ENCODE measurements at places on chromosomes 5 and 9.

DNA sequence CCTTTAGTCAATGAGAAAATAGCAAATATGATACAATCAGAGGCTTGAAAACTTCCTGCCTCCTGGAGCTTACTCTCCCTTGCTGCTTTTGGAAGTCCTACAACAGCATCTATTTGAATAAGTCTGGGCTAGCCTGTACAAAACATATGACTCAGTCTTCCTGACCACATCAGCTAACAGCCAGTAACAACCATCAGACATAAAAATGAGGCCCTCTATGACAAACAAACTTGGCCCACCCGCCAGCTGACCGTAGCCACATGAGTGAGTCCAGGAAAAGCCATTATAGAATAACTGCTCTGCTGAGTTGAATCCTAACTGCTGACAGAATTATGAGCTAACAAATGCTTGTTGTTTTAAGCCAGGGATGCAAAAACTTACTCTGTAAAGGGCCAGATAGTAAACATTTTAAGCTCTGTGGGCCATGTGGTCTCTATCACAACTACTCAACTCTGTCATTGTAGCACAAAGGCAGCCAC lies 347.6 kb downstream of the PTPRD start:
- no peak for DNase-seq

- DNase-seq, result no peak
These were observed 1144.9 kb upstream of the C9orf72 start for GRCh38 chr9:28718226-28718625.

- DNase-seq, result no peak
These were observed 604.8 kb downstream of the BNC2 start for GRCh38 chr9:16265688-16266087.

GRCh38 chr9:81317223-81317622 lies 372.1 kb downstream of the TLE1 start:
- DNase-seq, result no peak

- DNase-seq, result no peak
These were observed 3.3 kb downstream of the NR6A1 start for GRCh38 chr9:124767821-124768220.

DNA sequence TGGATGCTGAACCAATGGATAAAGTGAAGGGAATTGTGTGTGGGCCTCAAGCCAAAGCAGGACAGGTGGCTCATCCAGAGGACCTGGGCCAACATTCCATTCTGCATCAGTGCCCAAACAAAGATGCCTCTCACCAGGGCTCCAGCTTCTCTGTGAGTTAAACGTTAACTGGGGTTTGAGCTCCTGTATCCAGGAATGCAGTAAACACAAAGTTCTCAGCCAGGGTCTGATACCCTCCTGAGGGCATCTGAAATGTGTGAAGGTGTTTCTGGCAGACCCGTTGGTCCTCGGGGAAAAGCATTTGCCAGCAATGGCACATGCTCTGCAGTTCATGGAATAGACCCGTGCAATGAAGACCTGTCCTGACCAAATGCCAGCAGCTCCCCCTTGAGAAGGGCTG lies 33.9 kb upstream of the AOPEP start:
- DNase-seq, result no peak

DNA sequence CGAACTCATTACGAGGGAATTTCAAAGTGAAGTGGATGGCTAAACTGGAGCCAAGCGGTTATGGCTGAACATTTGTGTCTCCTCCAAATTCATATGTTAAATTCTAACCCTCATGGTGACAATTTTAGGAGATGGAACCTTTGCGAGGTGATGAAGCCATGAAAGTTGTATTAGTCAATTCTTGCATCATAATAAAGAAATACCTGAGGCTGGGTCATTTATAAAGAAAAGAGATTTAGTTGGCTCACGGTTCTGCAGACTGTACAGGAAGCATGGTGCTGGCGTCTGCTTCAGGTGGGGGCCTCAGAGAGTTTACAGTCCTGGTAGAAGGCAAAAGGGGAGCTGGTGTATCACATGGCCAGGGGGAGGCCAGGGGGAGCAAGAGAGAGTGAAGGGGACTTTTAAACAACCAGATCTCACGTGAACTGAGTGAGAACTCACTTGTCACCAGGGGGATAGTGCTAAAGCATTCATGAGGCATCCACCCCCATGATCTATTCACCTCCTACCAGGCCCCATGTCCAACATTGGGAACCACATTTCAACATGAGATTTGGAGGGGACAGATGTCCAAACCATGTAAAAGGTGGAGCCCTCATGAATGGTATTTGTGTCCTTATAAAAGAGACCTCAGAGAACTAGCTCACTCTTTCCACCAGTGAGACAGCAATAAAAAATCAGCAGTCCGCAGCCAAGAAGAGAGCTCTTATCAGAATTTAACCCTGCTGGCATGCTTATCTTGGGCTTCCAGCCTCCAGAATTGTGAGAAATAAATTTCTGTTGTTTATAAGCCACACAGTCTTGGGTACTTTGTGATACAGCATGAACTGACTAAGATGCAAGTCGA lies 143.4 kb downstream of the MTRR start:
- DNase-seq, result no peak

DNA sequence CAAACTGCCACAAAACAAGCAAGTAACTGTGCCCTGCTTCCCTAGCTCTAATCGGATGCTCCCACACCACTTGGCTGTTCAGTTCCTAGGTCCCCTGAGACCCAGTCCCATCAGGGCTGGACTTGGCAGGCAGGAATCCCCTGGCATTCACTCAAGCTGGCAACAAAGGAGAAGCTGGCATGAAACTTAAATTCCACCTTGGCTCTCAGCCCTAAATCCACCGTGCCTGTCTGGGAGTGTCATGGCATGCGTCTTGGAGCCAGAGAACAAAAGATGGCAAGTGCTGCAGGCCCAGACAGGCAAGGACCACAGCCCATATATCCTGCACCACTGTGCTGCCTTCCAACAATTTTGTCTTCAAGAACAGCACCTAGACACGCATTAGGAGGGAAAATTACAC lies 38.2 kb downstream of the ETF1 start:
- DNase-seq, result no peak

- no peak for DNase-seq
These were observed 48.4 kb downstream of the MRPL36 start for GRCh38 chr5:1751026-1751863.

GRCh38 chr9:70398145-70398556 lies 16.3 kb downstream of the KLF9 start:
- DNase-seq, result no peak

DNA sequence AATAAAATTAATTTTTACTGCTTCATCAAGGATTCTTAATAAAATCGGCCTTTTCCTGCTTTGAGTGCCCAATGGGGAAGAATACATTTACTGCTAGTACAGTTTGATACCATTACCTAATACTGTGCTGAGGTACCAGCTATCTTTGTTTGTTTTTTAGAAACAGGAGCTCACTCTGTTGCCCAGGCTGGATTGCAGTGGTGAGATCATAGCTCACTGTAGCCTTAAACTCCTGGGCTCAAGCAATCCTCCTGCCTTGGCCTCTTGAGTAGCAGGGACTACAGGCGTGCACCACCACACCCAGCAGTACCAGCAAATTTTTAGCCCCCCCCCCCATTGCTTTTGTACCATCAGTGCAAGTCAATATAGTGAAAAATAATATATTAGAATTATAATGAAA lies 13.6 kb upstream of the ANKHD1 start:
- no peak for DNase-seq

DNA sequence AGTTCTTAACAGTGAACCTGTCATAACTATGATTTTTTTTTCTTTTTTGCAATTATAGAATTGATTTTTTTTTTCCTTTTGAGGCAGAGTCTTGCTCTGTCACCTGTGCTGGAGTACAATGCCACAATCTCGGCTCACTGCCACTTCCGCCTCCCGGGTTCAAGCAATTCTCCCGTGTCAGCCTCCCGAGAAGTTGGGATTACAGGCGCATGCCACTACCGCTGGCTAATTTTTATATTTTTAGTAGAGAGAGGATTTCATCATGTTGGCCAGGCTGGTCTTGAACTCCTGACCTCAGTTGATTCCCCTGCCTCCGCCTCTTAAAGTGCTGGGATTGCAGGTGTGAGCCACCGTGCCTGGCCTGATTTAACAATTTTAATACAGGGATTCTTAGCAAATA lies 21.4 kb downstream of the UGCG start:
- DNase-seq, result no peak

DNA sequence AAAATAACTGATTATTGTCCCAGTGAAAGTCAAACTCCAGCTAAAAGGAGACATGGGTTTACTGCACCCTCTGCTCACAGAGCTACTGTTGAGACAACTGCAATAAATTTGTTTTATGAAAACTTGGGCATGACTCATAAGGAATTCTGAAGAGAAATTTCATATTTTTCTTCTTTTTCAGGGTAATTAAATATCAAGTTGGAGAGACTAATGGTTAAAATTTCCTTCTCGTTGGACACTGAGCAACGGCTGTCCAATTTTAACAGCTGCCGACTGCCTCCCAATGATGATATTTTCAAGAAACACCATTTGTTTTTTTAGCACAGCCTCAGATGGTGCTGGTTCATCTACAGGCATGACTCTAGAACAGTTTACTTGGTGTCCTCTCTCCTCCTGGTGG lies 259.2 kb upstream of the RGMB start:
- DNase-seq, result no peak

- DNase-seq, result no peak
These were observed 68.5 kb downstream of the LMX1B start for GRCh38 chr9:126682113-126682810.

DNA sequence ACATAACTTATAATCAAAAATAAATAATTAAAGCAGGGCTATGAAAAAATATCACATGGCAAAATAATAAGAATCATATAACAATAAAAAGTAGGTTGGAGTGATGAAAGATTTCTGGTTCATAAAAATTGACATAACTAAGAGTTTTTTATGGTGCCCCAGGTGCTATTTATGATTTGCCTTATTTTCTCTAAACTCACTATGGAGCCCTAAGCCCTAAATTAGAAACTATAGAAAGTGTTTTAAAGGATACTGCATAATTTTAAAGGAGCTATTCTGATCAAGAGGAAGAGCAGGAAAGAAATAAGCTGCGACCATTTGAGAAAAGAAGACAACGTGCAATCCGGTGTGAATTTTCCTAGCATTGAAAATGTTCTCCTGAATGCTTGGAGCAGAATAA lies 635.0 kb upstream of the DMAC1 start:
- DNase-seq, result no peak

DNA sequence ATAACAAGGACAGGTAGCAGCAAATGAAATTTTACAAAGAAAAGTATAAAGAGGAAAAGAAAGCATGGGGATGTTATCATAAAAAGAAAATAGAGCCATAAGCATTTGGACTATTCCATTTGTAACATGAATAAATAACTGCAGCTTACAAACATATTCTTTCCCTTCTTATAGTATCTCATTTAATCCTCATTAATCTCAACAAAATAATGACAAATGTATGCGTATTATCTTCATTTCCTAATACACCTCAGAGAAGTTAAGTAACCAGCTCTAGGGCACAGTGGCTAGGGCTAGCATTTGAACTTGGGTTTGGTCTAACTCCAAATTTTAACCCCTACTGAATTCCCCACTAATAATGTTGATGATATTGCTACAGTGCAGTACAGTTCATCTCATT lies 175.5 kb upstream of the POU5F2 start:
- DNase-seq, result no peak

DNA sequence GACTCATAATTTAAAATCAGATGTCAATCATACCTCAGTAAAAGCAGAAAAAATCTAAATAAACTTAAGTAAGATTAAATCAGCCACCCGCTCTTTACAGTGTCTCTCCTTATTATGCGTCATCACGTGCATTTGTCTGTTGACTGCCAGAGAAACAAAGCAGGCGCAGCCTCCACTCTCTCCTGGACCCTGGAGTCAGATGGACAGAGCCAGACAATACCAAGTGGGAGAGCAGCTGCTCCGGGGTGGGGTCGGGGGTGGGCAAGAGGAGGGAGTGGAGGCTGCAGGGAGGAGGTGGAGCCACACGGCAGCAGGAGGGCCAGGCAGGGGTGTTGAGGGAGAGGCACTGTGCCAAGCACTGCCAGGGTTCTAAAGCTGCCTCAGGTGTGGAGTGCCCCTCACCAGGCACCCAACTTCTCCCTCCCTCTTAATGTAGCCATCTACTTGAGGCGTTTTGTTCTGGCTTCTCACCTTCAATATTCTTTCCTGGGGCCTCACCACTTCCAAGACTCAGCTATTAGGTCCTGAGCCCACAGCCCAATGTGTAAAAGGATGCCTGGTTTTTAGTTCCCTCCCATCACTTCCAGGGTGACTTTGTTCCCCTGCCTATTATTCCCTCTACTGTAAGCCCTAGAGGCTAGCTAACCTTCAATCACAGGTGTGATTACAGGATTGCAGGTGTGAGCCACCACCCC lies 96.3 kb downstream of the GLDC start:
- peak; percentile 46 for DNase-seq

DNA sequence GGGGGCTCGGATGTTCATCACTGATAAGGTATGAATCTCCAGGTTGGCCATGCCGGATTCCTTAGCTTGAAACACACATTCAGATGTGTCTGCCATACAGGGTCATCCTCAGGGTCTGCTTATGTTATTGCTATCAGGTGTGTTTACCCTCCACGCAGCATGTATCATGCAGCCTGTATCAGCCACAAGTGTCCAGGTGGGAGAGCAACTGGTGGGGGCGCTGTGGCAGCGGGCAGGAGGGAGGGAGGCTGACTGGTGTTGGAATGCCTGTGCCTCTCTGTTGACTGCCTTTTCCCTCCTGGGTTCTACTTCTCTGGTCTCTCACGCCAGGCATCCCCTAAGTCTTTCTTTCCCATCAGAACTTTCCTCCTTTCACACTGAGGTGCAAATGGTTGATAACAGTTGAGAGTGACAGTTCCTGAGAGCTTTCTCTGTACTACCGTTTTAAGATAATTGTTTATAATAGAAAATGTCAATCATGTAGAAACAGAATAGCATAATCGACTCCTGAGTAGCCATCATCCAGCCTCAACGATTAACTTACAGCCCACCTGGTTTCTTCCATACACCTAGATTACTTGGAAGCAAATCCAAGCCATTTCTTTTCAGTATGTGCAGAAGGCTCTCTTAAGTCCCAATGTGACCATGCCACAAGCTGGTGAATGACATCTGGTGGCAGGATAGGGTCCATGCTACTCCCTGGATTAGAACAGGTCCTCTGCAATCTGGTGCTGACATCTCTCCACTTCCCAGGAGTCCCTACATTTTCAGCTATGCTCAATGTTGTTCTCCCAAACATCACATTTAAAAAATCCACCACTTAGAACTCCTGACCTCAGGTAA lies 86.6 kb downstream of the ACER2 start:
- DNase-seq, result no peak

DNA sequence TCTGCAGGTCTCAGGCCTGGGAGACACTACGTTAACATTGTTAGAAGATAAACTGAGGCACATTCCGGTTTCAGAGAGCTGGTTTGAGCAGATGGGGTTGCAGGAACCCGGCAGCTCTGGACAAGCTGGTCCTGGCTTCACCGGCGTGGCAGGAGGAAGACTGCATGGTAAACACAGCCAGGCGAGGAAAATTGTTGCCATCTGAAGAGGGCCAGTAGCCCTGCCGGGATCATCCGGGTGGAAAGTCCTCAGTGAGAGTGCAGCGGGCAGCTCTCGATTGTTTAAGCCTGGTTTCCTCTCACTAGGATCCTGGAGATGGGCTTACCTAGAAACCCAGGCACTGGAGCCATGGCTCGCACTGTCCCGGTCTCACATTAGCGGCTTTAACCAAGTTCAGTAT lies 226.9 kb downstream of the IRX2 start:
- no peak for DNase-seq

- no peak for DNase-seq
These were observed 26.1 kb downstream of the PAEP start for GRCh38 chr9:135587658-135588057.

All from SHP77 treated with DMSO at 0.1 percent for 48 hours (cell line).